ENCODE measurements at places on chromosomes 6 and 20. TPM values are rescaled to one million over a fixed set of nuclear protein-coding genes. Genes with fewer than 3 reads are reported as not detected.

GPR63 gene
- 1.2 TPM for total RNA-seq

FITM2 gene
- total RNA-seq: 2.9 TPM

TENT5A gene
- total RNA-seq: 1.7 TPM

ABHD16B gene
- not detected for total RNA-seq

ACTR5 gene
- total RNA-seq: 8.4 TPM

POLR1C gene
- total RNA-seq: 34.7 TPM

CLVS2 gene
- not detected for total RNA-seq

ROS1 gene
- total RNA-seq: not detected

COL11A2 gene
- total RNA-seq: 0.83 TPM

CTCFL gene
- total RNA-seq: not detected

PHACTR3 gene
- total RNA-seq: not detected

LY6G6F gene
- total RNA-seq: not detected

LIME1 gene
- total RNA-seq: 165 TPM

ELOVL4 gene
- total RNA-seq: 0.74 TPM

TSBP1 gene
- not detected for total RNA-seq

HELZ2 gene
- 99.1 TPM for total RNA-seq

STMN3 gene
- 13.3 TPM for total RNA-seq

MOG gene
- total RNA-seq: not detected

EHMT2 gene
- total RNA-seq: 72.3 TPM

- DNase-seq: no peak
These were observed 86.3 kb downstream of the SOD2 start for GRCh38 chr6:159606786-159607185.

- no peak for DNase-seq
These were observed 124.7 kb upstream of the SPACA1 start for GRCh38 chr6:87922947-87923330.

- DNase-seq: no peak
These were observed 55.6 kb downstream of the KIAA0408 start for GRCh38 chr6:127403636-127404035.

GRCh38 chr6:166145751-166146150 is 21.9 kb downstream of the TBXT start:
- no peak for DNase-seq

GRCh38 chr20:31562241-31562640 is 42.8 kb upstream of the ID1 start:
- DNase-seq: no peak

DNA sequence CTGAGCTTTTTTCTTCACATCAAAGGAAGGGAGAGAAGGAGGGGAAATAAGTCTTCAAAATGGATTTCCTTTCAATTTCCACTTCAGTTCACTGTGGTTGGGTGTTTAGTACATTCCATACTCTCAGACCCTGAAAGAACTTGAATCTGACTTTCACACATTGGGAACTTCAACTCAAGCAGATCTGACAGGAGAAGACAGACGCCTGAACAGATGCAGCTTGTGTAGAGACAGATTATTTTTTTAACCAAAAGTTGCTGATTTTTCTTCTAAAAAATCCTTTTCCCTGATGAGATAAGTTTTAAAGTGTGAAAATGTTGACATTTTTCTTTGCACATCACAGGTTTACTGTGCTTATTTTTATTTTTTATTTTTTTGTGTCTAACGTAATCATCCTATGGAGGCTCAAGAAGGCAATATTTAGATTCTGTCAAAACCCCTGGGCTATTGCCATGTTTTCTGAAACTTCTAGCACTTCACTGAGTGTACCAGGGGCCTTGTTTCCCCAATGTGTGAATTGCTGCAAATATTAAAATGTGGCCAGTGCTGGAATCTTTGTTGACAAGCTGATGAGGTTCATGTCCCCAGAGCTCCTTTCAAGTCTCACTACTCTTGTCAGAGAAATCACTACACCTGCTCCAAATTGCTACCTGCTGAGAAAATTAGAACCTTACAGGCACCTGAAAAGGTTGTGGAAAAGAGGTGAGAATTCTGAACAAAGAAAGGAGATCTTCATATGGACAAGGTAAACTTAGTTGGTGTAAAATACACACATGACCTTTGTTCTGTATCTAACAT is 214.8 kb upstream of the BTBD3 start:
- DNase-seq: no peak

- DNase-seq: no peak
These were observed 34.0 kb downstream of the BTBD3 start for GRCh38 chr20:11951696-11952095.

DNA sequence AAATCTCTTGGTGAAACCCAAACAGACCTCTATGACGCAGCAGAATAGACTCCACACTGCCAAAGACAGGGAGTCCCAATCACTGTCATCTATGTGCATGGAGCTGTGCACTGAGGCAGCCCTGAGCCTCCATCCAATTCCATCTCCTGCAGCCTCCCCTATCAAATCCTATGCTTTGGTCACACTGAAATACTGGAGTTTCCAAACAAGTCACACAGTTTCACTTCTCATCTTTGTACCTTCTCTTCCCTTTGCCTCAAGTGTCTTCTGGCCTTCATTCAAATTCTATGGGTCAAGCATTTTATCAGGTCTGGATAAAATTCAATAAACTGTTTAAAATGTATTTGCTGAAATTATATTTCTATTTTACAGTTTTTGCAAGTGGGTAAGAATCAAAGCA is 38.5 kb downstream of the FBXL4 start:
- DNase-seq: no peak

DNA sequence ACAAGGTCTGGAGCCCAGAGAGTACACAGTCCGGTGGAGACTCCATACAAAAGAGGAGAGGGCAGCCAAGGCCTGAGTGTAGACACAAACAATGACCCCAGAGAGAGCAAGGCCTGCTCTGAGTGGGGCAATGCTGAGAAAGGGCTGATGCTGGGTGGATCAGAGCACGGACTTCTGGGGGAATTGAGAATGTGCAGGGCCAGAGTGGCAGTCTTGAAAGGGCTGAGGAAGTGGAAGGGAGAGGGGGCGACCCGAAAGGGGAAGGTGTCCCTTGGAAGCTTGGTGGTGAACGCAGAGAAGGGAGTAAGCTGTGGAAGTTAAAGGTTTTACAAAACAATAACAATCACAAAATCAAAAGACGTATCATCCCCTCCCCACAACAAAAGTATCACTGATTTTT is 12.0 kb upstream of the GRM4 start:
- DNase-seq: no peak

DNA sequence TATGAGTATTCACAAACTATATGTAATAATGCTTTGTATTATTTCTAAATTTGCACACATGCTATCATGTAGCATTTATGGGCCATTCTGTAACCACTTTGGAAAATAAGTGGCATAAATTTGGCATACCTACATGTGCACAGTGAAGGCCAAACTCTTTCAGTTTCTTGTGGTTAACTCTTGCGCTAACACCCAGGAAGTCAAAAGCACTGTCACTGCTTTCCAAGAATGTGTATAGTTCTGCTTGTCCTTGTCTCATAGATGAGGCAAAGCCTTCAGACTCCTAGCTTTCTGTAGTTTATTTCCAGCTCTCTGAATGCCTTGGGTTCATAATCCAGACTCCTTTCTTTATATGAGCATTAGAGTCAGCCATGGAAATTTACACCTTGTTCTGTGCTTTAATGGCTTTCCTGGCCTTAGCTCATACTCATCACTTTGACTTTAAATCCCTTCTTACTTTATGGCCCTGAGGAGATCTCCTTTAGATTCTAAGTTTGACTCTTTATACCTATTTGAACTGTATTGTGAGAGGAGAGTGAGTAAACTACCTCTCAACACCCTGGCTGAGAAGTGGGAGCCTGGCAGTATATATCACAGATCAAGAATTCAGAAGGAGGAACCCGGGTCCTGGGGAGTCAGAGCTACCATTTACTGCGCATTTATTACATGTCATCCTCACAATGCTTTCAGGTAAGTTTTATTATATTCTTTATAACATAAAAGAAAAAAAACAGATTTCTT is 949 bp upstream of the SLC17A3 start:
- no peak for DNase-seq

GRCh38 chr20:59939052-59939878 is 840 bp downstream of the PPP1R3D start:
- DNase-seq: no peak

- DNase-seq: no peak
These were observed 849 bp upstream of the BMP7 start for GRCh38 chr20:57267158-57267821.

GRCh38 chr6:138241381-138241780 is 23.1 kb upstream of the PBOV1 start:
- DNase-seq: no peak

DNA sequence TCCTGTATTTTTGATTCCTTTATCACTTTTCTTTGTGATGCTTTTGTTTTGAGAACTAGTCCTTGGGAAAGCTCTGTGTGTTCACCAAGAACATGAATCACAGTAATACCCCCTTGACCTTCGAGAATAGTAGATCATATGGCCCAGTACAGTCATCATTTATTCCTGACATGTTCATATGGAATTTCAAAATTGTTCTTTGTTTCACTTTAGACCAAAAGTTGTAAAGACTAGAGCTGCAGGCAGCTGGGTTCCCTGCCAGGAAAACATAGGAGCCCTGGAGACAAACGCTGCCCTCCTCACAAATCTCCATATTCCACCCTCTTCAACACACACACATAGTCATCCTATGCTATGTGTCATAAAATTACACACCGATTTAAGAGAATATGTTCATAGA is 621.2 kb upstream of the EYS start:
- no peak for DNase-seq

GRCh38 chr6:107314531-107314939 is 144.8 kb downstream of the PDSS2 start:
- no peak for DNase-seq

GRCh38 chr6:67643281-67643680 is 991.8 kb upstream of the ADGRB3 start:
- DNase-seq: no peak

GRCh38 chr6:129623008-129623732 is 86.8 kb downstream of the ARHGAP18 start:
- no peak for DNase-seq

- DNase-seq: no peak
These were observed 2.0 kb upstream of the SDC4 start for GRCh38 chr20:45350217-45350616.

- no peak for DNase-seq
These were observed 268.6 kb downstream of the ERMARD start for GRCh38 chr6:170019818-170020583.

DNA sequence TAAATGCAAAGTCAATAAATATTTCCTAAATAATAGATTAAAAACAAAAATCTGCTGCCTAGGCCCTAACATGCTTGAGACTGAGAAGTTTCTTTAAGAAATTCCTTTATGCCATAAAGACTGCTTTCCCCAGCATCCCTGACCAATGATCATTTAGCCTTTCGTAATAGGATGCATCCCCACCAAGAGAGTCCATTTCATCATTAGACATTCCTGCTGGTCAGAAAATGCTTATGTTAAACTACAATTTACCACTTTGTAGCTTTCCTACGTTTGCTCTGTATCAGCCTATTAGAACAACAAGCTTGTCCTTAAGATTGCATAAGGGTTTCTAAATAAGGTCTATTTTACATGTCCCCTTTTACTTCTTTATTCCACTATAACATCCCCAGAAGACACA is 59.8 kb upstream of the HSF2 start:
- no peak for DNase-seq

DNA sequence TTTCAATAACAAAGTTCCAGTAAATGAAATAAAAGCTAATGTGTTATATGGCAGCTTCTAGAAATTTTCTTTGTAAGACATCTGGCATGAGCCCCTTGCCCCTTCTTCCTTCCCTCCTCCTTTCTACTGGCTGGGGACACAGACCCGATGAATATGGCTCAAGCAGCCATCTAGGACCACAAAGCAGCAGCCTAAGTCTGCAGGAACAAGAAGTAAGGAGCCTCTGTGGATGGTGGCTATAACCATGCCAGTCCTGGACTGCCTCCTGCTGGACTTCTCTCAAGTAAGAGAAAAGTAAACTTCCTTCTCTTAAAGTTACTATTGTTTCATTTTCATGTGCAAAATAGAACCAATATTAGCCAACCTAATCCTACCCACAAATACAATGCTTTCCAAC is 114.9 kb upstream of the DST start:
- DNase-seq: no peak

- DNase-seq: no peak
These were observed 1.4 kb upstream of the MICAL1 start for GRCh38 chr6:109456710-109457561.

GRCh38 chr6:156698239-156699016 is 78.8 kb upstream of the ARID1B start:
- DNase-seq: no peak

GRCh38 chr20:32773855-32774254 is 11.7 kb downstream of the DNMT3B start:
- no peak for DNase-seq

- no peak for DNase-seq
These were observed 515.5 kb upstream of the NOX3 start for GRCh38 chr6:155970876-155971708.

- DNase-seq: no peak
These were observed 18.0 kb downstream of the HECA start for GRCh38 chr6:139152892-139153271.

GRCh38 chr20:44494266-44494665 is 18.6 kb downstream of the TTPAL start:
- DNase-seq: no peak

- no peak for DNase-seq
These were observed 6.1 kb upstream of the POU3F2 start for GRCh38 chr6:98828211-98828788.

GRCh38 chr6:88588938-88589337 is 374.5 kb downstream of the RNGTT start:
- DNase-seq: no peak

GRCh38 chr6:72290620-72291019 is 331.2 kb upstream of the KCNQ5 start:
- no peak for DNase-seq

All from activated CD8-positive, alpha-beta T cell treated with anti-CD3 and anti-CD28 coated beads, Interleukin-2, amount 10 ng/mL, durations not matched to agents 7 days and 5 days (primary cell).